Activated T-cell treated with anti-CD3 and anti-CD28 coated beads, Interleukin-2, amount 50 U/mL, for 72 hours (primary cell): ENCODE measurements at places on chromosomes 13 and 19.

- no peak for DNase-seq
These were observed 182.4 kb downstream of the KCTD12 start for GRCh38 chr13:76703621-76704288.

DNA sequence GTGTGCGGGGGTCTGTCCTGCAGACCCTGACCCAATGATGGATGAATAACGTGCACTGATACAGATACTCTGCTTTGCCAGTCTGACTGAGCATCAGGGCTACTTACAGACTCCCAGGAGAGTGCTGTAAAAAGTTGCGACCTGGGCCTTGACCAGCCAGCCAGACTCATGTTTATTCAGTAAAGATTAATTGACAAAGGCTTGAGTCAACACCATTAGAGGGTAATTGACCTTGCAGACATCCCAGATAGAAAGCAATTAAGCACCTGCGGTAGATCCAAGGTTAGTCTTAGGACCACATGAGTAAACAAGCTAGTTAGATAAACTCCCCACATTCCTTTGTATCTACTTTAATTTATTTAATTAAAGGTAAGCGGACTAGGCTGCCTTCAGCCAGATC is 10.4 kb downstream of the NUDT19 start:
- DNase-seq, result no peak

DNA sequence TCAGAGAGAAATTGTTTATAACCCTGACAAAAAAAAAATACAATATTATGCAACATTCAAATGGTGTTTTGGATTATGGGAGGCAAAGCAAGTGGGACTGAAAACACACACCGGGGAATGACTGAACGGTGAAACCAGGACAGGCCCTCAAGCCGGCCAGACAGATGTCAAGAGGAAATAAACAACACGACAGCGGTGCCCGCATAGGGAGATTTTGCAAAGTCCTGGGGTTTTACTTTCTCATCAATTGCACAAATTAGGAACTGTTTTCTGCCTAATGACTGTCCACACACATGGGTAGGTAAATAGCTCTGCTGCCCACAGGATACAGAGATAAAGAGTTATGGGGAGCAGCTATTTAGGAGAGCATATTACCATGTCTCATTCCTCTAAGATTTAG is 134.5 kb downstream of the IRS2 start:
- DNase-seq, result no peak

- no peak for DNase-seq
These were observed 531.4 kb upstream of the NBEA start for GRCh38 chr13:34410678-34411077.

GRCh38 chr19:48364598-48365348 is 606 bp downstream of the SYNGR4 start:
- no peak for DNase-seq
